Fibroblast of skin of back (primary cell): ENCODE measurements at places on chromosomes 7 and 10.

DNA sequence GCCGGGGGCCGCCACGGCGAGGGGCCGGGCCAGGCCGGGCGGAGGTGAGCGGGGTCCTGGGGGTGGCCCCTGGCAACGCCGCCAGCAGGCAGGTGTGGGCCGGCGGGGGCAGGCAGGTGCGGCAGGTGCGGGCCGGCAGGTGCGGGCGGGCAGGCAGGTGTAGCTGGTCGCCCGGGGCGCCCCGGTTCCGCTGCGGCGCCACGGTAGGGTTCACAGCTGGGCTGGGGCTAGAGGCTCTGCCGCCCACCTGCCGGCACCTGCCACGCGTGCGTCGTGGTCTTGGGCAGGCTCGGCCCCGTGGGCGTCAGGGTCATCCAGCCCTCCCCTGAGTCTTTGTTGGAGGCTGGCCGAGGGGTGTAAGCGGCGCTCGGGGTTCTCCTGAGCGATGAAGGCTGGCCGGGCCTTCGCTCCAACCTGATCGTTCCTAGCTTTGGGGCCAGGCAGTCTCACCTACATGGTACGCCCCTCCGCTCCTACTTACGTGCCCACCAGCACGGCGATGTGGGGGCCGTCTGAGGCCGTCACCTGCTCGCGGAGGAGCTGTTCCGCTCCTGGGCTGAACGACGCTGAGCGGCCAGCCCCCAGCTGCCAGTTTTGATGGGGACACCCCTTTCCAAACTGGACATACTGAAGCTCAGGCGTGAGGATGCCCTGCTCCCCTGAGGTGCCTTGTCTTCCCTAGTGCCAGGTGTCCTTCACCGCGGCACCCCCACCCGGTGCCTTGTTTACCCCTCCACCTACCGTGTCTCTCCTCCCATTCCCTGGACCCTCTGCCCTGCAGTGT lies 493 bp downstream of the ZMIZ2 start:
- no peak for DNase-seq

DNA sequence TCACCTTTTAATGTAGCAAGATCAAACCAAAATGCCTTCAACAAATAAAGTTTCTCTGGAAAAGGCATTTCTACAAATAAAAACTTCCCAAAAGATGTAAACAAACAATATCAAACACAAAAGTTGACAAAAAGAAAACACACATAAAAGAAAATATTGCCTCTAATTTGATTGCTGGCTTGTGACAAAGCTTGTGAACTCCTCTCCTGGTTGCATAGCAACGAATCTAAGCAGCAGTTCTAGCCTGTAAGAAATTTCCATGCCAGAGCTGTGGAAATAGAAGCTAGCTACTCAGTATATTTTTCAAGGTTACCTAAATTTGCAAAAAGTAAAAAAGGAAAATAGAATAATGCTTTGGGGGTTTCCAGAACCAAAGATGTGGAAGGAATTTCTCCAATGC lies 173.9 kb upstream of the CDK1 start:
- no peak for DNase-seq

DNA sequence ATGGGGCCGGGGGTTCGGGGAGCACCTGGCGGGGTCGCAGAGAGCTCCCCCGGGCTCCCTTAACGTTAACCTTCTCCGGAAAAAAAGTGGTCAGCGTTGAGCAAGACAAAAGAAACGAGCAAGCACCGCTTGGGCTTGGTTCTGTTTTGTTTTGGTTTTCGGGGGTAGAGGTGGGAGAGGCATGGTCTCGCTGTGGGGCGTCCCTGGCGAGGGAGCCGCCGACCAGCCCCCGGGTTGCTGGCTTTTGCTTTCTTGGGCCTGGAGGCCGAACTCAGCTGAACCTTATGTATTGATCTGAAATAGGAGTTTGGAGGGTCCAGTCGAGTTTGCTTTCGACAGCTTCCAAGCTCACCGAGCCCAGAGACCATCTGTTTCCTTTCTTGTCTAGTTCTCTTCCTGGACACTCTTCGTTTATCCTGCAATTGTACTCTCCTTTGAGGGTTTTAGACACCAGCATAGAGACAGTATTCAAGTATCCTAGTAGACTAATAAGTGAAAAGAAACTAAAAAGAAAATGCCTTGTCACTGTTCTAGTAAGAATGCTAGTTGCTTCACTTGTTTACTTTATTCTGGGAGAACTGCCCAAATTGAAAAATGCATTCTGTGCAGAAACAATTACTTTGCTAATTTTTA lies 980 bp downstream of the FHIP2A start:
- DNase-seq = peak; percentile 59

DNA sequence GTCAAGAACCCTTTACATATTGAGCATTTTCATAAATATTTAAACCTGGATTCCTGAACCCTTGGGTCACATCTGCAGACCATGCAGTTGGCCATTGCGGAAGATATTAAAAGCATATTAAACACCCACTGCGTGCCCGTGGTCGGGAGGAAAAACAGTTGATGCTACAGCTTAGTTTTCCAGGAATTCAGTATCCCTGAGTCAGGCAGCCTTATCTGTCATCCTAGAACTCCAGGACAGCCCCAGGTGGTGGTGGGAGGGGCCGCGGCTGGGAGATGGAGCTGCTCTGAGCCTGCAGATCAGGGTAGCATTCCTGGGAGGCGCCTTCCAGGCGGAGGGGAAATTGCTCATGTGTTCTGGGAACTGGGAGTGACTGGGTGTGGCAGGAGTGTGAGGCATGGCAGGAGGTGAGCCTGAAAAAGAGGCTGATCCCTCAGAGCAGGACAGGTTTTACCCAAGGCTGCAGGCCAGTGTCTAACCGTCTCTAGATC lies 222.9 kb upstream of the SH2B2 start:
- peak; percentile 83 for DNase-seq

DNA sequence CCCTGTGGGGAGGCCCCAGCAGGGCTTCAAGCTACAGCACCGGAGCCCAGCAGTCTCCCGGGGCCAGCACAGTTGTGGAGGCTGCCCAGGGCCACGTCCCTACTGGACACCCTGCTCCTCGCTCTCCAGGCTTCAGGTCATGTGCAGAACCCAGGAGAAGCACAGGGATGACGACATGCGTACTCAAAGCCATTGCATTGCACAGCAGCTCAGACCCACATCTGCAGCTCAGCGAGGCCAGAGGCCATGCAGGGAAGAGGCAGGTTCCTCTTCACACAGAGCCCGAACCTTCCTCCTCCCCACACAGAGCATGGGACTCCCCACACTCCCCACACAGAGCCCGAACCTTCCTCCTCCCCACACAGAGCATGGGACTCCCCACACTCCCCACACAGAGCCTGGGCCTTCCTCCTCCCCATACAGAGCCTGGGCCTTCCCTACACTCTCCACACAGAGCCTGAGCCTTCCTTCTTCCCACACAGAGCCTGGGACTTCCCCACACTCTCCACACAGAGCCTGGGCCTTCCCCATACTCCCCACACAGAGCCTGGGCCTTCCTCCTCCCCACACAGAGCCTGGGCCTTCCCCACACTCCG lies 12.3 kb downstream of the CFAP46 start:
- no peak for DNase-seq
